Neural crest cell (in vitro differentiated cells): ENCODE measurements at places on chromosomes 13 and 19. TPM values are rescaled to one million over a fixed set of nuclear protein-coding genes. Genes with fewer than 3 reads are reported as not detected.

- H3K4me3 ChIP-seq, result no peak overlapping the region
- H3K36me3 ChIP-seq, result peaks cover 30% of the 10 kb centered on the region
- H3K27me3 ChIP-seq, result no peaks in the 10 kb centered on the region
- no peaks in the 10 kb centered on the region for H3K4me1 ChIP-seq
Observed at GRCh38 chr13:99556867-99557443, 55.7 kb downstream of the TM9SF2 start.

Gene UTP14C
- total RNA-seq, result 19.7 and 20.5 TPM in 2 replicates

Gene ZNF677
- total RNA-seq, result 26.3 and 27.0 TPM in 2 replicates

- H3K36me3 ChIP-seq, result no peaks in the 10 kb centered on the region
- no peak overlapping the region for H3K27ac ChIP-seq
- no peak for DNase-seq
- no peaks in the 10 kb centered on the region for H3K4me1 ChIP-seq
Observed at GRCh38 chr13:88675347-88675996, 1004.3 kb downstream of the SLITRK5 start.
